ENCODE measurements at places on chromosomes 5 and 9.

GRCh38 chr5:54093081-54093492, 217.3 kb downstream of the ARL15 start:
- DNase-seq: no peak

GRCh38 chr5:60640901-60641300, 59.1 kb downstream of the DEPDC1B start:
- DNase-seq: no peak

GRCh38 chr9:129840034-129840433, 4.8 kb downstream of the USP20 start:
- DNase-seq: no peak

- DNase-seq: no peak
Measured at GRCh38 chr5:154729613-154730012, 25.6 kb upstream of the LARP1 start.

DNA sequence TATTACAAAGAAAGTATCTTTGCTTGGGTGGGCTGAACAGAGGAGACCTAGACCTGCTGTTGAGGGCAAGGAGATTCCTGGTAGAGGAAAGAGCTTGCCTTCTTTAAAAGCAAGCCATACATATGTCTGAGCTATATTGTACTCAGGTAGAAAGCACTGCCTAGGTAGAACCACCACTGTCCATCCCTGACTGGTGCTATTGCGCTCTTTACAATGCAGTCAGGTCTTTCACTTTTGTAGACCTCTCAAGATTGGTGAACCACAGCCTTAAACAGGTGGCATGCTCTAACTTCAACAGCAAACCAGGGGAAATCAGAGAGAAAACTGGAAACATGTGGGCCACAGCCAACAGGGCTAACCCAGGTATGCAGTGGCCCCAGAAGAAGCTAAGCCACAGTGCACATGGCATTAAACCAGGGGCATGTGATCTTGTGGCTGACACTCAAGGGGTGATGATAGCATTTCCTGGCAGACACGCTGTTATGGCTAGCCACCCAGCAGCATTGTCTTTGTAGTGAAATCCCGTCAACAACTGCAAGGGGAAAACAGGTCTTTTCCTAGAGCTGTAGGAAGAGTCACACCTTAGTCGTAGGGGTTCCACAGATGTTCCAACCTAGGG, 253.9 kb upstream of the PCSK5 start:
- DNase-seq: no peak

GRCh38 chr9:4130166-4130565, 169.7 kb downstream of the GLIS3 start:
- DNase-seq: no peak

DNA sequence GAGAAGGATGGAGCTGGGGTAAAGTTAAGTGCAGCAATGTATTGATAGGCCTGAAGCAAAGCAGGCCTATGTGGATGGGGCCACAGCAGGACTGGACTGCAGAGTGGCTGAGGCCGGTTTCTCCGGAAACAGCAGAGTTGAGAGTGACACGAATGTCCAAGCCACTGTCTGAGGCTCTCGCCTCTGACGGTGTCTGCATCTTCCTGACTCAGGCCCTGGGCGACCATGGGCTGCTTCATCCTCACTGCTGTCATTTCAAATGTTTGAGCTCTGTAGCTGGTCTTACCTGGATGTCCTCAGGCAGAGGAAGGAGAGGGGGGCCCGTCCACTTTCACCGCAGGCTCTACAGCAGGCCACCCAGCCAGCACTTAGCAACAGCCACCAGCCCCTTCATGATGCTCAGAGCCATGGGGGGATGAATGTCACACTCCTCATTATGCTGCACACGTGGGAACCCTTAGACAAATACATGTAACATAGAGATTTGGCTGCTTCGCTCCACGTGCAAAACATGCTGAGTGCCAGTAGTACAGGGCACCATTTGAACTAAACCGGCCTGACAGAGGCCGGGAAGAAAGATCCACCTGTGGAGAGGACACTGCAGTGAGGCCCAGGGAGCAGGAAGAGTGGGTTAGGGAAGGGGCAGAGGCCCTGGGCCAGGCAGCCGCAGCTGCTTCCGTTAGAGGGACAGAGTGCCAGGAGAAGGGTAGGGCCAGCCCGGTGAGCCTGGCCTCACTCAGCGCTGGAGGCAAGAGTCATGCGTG, 31.7 kb upstream of the NXNL2 start:
- DNase-seq: no peak

DNA sequence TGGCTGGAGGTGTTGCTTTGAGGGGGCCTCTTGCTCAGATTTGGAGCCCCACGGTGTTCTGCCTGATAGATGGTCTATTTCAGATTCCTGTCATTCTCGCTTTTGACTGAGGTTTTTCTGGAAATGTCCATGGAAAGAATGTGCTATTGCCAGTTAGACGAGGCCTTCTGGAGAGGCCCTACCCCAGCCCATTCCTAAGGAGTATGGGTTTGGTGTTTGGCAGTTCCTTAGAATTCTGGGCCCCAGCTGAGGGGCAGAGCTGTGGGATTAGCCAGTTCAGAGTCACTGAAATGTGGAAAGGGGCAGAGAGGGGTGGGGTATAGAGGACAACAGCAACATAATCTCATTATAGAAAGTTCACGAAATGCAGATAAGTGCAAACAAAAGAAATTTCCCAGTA, 50.5 kb downstream of the GALNT10 start:
- no peak for DNase-seq

DNA sequence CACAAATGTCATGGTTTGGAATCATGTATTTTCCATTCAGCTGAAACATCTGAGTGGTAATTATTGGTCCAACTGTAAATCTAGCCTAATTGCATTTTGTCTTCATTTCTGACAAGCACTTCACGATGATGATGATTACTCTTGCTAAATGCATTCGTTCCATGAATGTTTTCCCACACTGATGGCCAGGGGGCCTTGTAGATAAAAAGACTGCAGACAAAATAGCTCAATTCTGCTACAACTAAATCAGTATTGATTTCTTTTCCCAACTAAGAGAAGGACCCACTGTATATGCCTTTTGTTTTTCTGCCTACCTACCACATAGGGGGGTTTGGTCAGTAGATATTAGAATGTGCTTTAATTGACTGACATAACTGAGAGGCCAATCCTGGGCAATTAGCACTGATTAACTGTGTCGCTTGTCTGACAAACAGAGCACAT, 1351.3 kb upstream of the NUDT12 start:
- no peak for DNase-seq

DNA sequence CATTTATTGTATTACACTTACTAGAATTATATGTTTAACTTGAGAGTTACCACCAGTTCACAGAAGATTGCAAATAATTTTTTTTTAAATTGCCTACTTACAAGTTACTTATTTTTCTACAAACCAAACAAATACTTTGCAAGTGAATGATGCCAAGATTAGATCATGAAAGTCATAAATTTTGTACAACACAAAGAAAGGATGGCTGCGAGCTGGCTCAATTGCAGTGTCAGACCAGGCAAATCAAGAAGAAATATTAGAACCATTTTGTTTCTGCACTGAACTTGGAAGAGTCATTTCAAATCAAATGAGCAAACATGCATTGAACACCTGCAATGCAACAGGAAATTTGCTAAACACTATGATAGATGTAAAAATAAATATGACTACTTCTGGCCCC, 97.3 kb downstream of the PLCXD3 start:
- DNase-seq: no peak

- DNase-seq: no peak
Measured at GRCh38 chr5:168244838-168245559, 46.4 kb upstream of the WWC1 start.

DNA sequence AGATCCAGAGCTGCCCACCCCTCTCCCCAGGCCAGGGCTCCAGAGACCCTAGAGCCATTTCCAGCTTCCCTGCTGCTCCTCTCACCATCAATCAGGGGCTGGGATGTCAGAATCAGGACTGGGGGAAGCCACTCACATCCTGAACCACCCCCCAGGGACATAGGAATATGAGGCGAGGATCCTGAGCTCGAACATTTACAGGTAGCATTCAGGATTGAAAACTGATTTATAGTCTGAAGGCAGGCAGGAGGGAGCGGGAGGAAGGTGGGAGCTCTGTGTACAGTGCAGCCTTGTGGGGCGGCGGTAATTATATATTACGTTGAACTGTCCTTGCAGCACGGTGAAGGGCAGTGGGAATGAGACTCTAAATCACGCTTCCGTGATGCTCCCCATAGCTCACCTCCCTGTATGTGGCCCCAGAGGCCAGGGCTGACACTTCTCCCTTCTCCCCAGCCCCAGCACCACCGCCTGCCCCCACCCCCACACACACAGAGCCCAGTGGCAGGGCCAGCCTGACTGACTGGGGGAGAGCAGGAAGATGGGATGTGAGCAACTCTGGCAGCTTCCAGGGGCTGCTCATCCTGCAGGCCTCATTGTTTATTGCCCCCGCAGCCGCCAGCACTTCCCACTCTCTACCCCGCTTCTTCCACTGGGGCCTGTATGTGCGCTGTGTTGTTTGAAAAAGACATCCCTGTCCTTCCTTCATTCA, 76.0 kb upstream of the HSPA9 start:
- DNase-seq: no peak

DNA sequence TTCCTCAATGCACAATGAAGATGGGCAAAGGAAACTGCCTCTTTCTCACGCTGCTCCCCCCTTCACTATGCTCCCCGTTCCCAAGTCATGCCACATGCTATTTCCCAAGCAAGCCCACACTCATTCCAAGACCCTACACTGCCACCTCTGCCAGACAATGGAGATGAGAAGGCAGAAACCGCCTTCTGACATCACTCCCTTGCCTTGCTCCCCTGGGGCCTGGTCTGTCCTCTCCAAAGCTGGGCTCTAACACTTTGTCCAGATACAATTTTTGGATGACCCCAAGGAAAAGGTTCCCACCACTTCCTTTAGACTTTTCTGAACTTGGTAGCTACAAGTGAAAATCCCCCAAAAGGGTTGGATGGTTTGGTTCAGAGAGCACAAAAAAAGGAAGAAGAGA, 7.2 kb upstream of the ADRA1B start:
- no peak for DNase-seq

DNA sequence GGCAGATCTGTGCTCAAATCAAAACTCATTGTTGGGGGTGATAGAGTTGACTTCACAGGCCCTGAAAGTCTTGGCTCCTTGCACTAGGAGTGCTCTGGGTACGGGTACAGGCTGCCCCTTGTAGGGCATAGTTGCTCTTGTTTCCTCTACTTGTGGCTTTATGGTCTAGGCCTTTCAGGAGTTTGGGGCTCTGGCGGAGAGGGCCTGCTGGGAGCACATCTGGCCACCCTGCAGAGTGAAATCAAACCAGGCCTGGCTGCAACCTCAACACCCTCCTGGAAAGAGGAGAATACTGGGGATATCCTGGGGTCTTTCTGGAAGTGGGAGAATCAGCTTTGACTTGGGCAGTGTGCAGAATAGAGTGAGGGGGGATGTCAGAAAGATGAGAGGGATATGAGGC, 1.5 kb downstream of the TGFBI start:
- no peak for DNase-seq

DNA sequence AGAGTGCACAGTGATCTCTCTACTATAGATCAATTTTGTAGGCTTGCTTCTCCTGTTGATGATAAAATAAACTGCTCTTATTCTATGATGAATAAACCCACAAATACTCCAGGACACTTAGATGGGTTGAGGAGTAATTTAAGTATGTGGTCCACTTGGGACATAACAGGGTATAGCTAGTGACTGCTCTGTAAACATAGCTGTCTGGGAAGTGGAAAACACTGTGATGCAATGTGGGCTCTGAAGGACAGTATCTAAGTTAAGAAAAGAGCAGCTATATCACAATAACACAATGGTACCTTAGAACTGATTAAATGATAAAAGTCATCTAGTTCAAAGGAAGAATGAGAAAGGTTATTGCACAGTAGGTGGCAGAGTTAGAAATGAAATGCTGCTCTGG, 294.3 kb upstream of the HAPLN1 start:
- DNase-seq: no peak

GRCh38 chr5:74622122-74622521, 18.4 kb downstream of the ENC1 start:
- no peak for DNase-seq

DNA sequence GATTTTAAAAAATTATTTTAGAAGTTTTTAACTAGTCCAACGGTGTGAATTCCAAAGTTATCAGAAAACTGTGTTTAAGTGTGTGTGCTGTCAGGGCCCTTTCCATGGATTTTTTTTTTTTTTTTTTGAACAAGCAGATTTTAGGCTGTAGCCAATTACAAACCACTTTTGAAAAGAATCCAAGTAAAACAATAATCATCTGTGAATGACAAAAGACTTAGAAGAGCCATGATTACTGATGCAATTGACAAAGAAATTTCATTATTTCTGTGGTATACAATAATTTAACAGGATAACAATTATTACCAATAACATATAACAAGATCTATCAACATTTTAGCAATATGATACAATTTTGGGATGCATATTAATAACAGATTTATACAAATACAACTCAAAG, 16.2 kb upstream of the PAIP1 start:
- no peak for DNase-seq

DNA sequence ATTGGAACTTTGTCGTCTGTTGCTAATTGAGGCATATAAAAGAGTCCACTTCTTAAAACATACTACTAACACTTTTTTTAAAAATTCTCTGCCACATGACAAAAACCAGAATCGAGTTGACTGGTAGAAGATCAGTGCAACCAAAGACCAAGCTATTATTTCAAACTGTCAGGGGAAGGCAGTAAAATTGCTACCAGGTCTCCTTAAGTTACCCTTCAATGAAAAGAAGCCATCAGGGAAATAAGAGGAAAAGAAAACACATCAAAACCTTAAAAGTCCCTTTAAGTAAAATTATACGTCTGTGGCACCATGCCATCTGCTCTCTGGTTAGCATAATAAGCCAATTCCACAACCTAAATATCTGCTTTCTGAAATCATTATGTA, 9.6 kb downstream of the ZNF608 start:
- no peak for DNase-seq

DNA sequence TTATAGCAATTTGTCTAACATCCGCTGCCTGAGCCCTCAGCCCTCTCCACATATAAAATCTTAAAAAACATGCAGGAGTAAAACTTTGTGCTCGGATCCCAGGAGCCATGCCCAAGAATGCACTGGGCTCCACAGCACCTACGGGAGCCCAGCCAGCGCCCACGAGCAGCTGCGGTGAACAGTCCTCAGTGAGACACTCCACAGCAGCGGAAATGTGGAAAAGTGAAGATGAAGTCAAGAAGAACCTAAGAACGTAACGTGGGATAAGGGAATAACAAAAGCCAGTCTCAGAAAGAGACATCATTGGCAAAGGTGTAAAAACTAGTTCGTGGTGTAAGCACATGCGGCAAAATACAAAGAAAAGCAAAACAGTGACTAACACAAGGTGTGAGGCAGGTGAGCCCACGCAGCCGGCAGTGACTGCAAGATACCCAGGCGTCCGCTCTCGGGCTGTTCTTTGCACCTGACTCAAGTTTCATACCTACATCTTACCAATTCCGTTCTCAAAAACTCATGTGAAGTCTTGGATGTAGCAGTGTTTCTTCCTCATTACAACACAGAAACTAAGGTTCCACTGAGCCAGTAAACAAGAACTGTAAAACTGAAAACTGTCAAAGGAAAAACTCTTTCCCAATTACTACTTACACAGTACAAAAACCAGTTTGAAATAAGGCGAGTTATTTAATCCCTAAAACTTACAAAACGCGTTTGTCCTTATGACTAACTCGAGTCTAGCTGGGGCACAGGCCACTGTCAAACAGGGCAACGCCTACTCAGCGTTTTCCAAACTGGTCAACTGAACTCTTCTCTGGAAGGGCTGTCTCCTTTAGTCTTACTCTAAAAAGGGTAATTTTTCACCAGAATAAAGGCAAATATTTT, 1.7 kb downstream of the CAMSAP1 start:
- DNase-seq: peak; percentile 38
